ENCODE measurements at places on chromosomes 5 and 9.
A peak's percentile ranks its signal among the peaks of the same experiment; 100 is the strongest.

- peak; percentile 50 for DNase-seq
These were observed 10.6 kb upstream of the GRIN1 start for GRCh38 chr9:137128158-137128861.

- no peak for DNase-seq
These were observed 67.0 kb downstream of the NIPBL start for GRCh38 chr5:36943584-36943983.

- no peak for DNase-seq
These were observed 4.1 kb downstream of the EQTN start for GRCh38 chr9:27292659-27293405.

DNA sequence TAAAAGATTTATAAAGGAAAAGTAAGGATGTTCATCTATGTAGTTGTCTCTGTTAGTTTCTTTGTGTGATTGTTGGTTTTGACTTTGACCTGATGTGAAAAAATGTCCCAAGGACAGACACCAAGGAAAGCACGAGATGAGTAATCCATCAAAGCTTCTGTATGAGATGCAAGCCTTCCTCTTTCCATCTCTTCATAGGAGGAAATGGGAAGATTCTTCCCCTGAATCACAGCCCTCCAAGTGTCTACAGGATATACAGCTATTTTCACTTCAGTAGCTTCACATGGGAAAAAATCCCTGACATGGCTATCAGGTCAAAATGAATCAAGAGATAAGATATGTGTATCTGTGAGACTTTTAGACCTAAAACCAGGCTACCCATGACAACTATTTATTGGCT, 29.0 kb upstream of the CEMIP2 start:
- DNase-seq = no peak

GRCh38 chr5:148645527-148645926, 8.8 kb downstream of the HTR4 start:
- no peak for DNase-seq

DNA sequence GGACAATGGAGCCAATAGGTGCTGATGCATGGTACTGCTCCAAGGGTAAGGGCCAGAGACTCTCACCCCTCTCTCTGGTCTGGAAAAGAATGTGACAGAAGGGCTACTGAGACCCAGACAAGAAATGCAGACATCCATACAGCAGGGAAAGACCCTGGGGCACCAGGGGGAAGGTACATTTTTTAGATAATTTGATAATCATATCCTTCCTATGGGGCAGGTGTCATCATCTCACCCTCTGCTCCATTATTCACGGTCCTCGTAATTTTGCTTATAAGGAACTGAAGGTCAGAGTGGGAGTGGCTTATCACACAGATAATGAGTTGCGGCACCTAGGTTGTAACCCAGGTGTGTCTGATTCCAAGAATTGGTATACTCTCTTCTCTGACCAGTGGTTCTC, 90.0 kb downstream of the TRIM32 start:
- no peak for DNase-seq

- no peak for DNase-seq
These were observed 65.6 kb upstream of the CKMT2 start for GRCh38 chr5:81167544-81167943.

- peak; percentile 19 for DNase-seq
These were observed 4.1 kb downstream of the HBEGF start for GRCh38 chr5:140342287-140342686.

DNA sequence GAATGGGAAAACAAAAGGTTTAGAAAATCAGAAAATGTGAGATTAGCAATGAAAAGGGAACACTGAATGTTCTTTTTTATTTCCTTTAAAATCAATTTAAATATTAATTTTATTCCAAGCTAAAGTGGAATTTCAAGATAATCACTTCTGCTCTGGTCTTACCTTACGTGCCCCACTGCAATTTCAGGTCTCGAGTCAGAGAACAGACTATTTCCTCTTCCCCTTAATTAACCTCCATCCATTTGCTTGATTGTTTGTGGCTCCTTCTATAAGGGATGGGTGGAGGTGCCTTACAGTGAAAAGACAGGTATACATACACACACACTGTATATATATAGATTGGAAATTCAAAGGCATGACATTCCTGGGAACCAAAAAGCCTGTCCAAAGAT, 137.1 kb downstream of the SUSD1 start:
- DNase-seq = no peak

DNA sequence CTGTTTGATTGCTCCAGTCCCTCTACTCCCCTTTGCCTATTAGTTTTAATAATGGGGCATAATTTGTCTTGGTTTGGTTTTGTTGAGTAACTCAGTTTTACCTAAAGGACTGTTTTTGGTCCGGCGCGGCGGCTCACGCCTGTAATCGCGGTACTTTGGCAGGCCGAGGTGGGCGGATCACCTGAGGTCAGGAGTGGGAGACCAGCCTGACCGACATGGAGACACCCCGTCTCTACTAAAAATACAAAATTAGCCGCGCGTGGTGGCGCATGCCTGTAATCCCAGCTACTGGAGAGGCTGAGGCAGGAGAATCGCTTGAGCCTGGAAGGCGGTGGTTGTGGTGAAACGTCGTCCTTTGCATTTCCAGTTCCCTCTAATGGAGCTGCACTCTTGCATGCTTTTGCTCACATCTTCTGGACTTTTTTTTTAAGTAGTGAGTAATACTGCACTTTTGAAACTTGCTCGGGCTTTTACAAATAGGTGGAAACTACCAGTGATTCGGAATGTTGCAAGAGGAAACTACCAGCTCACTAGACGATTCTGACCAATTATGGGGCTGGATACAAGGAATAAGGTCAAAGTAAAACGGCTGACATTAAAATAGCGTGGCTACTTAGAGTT, 721 bp upstream of the MAML1 start:
- DNase-seq = peak; percentile 48

- DNase-seq = no peak
These were observed 256.2 kb downstream of the FER start for GRCh38 chr5:109003928-109004327.

- no peak for DNase-seq
These were observed 67.1 kb upstream of the GOLPH3 start for GRCh38 chr5:32241034-32241783.

DNA sequence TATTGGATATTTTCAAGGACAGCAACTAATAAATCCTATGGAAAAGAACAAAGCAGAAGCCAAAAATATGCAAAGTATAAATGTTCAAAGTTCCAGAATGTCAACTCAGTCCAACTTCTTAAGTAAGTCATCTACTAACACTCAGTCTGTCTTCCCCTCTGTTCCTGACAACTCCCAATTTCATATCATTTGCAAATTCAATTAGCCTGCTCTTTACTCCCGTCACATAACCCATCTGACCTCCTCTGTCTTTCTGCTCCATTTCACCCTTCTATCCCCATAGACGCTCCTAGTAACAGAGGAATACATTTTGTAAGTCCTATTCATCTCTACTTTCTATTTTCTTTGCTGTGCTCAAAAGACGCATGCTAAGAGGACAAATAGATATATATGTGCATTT, 659.8 kb upstream of the MEF2C start:
- DNase-seq = no peak

GRCh38 chr5:11181940-11182339, 420.9 kb upstream of the DAP start:
- no peak for DNase-seq

- no peak for DNase-seq
These were observed 485.1 kb downstream of the CSNK1G3 start for GRCh38 chr5:123997064-123997461.

- DNase-seq = no peak
These were observed 2389.5 kb downstream of the MAT2B start for GRCh38 chr5:165894916-165895315.

DNA sequence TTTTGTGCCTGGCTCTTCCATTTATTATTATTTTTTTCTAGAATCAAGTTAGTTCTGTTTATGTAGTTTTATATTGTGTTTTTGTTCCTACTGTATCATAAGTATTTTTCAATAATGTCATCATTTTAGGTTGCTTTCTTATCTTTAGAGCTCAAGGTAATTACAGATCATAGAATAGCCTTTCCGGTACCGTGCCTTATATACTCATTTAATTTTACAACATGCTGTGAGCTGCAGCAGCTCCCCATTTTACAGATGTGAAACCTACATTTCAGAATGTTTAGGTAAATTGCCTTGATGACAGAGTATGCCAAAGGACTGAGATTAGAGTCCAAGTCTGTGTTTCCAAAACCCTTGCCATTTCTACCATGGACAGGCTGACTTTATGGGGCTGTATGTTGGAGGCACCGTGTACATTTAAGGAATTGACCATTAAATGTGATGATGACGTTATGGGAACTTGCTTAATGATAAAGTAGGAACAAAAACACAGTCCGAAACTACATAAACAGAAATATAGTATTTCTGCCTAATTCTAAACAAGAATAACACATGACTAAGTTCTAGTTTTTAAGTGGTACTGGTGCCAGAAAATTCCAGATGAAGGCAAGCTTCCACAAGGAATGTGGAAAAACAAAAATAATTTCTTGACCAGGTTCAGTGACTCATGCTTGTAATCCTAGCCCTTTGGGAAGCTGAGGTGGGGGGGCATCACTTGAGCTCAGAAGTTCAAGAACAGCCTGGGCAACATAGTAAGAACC, 97.7 kb downstream of the IQGAP2 start:
- no peak for DNase-seq

- no peak for DNase-seq
These were observed 110.0 kb upstream of the TUT7 start for GRCh38 chr9:86464242-86464641.

DNA sequence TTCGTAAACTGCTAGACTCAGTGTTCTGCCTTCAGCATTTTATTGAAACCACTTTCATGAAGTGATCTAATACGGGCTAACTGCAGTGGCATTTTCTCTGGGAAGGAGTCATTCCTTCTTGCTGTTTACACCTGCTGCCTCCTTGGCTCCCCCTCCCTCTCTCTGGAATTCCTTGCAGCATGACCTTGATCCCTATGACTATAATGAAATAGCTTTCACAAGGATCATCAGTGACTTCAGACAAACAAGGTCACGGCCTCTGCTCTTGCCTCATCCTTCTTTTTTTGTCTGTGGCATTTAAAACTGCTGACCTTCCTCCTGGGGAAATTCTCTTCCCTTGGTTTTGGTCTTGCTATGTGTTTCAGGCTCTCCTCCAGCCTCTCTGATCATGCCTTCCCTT, 90.2 kb downstream of the ZNF462 start:
- DNase-seq = no peak

DNA sequence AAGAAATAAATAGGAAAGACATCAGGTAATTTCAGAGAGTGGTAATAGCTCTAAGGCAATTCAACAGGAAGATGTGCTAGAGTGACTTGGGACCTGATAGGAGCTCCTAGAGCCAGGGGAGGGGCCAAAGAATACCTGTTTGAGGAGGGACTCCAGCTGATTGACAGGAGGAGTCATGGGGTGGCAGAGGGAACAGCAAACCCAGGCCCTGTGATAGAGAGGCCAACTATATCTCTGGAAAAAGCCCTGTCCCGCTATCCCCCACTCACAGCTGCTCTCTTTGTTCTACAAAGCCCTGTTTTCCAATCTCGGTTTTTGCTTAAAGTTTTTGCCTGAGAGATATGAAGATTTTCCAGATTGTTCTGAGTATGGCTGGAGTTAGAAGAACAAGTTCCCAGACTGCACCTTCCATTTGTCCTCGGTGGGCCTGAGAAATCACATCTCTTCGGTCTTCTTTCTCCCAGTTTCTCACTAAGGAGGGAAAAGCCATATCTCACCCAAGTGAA, 9.0 kb upstream of the NSD1 start:
- peak; percentile 68 for DNase-seq

GRCh38 chr5:1698589-1699316, 100.9 kb downstream of the MRPL36 start:
- no peak for DNase-seq
